Activated CD8-positive, alpha-beta memory T cell treated with anti-CD3 and anti-CD28 coated beads for 24 hours (primary cell): ENCODE measurements at places on chromosomes 6 and 20.

DNA sequence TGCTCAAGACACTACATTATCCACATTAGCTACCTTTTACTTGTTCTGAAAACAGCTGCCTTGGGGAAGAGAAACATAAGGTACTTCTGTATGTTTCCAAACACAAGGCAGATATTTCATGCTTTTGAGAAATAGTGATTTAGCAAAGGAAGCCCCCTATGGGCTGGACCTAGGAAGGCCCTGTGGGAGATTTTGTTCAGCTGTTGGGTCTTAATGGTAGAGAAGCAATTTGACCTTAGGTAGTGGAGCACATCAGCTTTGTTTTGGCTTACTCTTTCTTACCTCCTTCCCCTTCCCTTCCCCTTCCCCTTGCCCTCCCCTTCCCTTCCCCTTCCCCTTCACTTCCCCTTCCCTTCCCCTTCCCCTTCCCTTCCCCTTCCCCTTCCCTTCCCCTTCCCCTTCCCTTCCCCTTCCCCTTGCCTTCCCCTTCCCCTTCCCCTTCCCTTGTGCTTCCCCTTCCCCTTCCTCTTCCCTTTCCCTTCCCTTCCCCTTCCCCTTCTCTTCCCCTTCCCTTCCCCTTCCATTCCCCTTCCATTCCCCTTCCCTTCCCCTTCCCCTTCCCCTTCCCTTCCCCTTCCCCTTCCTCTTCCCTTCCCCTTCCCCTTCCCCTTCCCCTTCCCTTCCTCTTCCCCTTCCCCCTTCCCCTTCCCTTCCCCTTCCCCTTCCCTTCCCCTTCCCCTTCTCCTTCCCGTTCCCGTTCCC, 84.6 kb downstream of the ANKS1A start:
- DNase-seq, result no peak

DNA sequence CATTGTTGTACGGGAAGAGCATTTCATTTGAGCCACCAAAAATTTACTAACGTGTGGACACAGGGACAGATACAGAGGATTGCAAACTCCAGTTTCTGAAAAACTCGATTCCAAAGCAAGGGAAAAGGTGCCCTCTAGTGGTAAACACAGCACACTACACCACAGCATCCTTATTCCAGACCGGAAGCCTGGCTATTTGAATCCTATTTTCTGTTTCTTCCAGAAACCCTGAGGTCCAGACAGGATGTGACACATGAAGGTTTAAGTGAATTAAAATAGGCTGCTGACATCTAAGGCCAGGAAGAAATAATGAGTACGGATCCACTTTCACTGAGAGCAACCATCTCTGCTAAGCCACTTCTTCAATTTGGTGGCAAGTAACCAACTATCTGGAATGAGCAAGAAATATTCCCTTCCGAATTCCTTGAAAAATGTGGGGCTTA, 31.8 kb upstream of the GMPR start:
- peak; percentile 64 for DNase-seq

GRCh38 chr6:47097092-47097945, 55.2 kb upstream of the ADGRF1 start:
- DNase-seq, result no peak

DNA sequence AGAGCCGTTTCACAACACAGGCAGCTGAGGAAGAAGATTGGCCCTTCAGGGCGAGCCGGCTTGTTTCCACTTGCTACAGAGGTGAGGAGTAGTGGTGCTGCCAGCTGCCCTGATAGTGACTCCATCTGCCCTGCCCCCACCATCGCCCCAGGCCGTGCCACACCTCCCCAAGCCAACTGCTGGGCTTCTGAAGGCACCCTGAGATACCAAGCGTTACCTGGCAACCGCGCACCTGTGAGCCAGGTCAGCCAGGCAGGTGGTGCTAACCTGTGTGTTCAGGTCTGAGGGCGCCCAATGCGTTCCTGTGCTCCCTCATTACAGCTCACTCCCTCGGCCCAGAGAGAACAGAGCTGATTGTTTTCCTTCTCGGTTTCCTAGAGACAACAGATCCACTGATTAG, 299.1 kb upstream of the ID4 start:
- no peak for DNase-seq

DNA sequence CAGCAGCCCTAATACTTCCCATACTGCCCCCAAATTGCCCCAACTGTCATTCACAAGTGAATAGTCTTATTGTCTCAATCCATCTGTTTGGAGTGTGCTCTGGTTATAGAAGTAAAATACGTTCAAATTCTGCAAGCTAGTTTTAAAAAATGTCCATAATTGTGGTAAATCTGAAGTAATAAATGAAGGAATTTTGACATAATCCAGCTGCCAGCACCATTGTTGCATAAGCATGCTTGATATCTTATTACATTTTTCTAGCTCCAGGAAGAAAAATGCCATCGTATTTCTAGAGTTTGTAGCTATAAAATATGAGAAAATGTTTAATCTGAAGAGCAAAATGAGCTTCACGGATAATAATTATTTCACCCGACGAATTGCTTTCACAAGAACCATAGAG, 664.7 kb downstream of the RFPL4B start:
- no peak for DNase-seq

- no peak for DNase-seq
These were observed 119.9 kb downstream of the INSM1 start for GRCh38 chr20:20487811-20488210.

DNA sequence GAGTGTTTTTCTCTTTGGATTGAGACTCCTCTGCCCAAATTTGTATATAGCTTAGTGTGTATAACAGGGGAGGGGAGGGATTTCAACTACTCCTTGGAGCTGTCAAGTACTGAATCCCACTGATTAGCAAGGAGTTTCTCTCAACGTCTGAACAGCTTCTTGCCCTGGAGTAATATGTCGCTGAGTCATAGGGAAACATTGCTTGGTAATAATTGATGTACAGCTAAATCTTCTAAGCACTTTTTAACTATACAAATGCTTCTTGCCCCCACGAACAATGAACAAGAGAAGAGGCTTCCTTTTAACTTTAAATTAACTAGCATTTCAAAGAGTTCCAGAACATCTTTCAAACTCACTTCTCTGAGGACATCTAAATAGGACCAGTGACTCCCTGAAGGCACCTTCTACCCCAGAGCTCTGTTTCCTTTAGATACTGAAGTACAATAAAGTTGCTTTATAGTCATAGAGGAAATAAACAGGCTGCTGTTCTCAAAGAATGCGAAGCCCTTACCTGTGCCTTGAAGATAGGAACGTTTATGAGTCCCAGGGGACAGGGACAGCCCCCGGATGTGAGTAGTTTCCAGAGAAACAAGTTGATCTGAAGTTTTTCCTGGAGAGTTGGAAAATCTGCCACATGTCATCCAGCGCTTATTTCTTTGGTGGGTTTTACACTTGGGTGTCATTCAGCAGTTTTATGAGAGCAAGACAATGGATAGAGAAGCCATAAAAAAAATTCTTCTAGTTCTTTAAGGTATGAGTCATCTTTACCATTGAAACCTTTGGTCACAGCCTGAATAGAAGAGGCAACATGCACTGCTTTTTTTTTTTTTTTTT, 462.5 kb upstream of the BTBD3 start:
- DNase-seq, result no peak

- no peak for DNase-seq
These were observed 25.0 kb downstream of the TFAP2A start for GRCh38 chr6:10389739-10390494.

GRCh38 chr6:10310826-10311225, 104.0 kb downstream of the TFAP2A start:
- DNase-seq, result no peak

GRCh38 chr20:4867051-4867450, 134.3 kb downstream of the SLC23A2 start:
- DNase-seq, result no peak

GRCh38 chr6:137013031-137013430, 31.7 kb downstream of the IL20RA start:
- no peak for DNase-seq

DNA sequence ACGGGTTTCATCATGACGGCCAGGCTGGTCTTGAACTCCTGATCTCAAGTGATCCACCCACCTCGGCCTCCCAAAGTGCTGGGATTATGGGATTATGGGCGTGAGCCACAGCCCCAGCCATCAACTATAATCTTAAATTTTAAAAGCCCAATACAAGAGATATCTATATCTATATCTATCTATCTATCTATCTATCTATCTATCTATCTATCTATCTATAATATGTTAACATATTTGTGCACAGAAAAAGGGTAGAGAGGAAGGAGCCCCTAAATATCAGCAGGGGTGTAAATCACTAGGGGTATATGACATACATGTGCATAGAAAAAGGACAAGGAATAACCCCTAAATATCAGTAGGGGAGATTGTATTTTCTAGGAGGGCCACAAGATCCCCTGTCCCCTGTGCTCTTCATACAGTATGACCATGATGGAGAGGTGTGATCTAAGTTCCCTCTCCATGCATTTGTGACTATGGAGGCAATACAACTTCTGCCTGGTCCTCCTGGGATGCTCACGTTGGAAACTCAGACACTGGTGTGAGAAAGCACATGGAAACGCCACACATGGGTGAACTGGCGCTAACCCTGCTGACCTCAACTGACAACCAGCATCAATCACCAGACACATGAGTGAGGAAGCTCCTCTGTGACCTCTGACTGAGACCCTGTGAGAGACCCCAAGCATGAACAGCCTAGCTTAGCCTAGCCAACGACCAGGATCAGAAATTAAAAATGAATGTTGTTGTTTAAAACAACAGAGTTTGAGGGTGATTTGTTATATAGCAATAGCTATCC, 1.2 kb upstream of the SPATS1 start:
- DNase-seq, result no peak

DNA sequence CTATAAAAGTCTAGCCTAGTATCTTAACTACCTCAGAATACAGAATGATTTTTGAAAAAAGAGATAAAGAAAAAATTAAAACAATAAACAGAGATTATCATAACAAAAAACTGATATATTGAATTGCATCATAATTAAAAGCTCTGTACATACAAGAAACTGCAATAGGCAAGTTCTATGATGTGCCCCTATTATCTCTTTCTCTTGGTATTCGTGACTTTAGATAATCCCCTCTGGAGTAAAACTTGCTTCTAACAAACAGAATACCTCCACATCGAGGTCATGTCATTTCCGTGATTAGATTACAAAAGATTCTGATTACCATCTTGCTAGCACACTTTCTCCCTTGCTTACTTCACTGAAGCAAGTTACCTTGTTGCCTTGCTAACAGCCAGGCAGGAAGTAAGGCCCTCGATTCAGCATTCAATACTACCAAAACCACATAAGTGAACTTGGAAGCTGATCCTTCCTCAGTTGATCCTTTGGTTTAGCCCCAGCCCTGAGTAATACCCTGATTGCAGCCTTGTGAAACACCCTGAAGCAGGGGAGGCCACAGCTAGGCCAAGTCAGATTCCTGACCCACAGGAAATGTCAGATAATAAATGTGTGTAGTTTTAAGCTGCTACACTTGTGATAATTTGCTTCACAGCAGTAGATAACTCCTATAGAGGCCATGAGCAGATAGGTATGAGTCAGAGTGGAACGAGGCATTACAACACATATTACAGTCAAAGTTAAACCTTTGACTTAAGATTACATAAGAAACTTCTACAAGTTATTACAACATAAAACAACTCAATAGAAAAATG, 53.7 kb upstream of the TMX4 start:
- DNase-seq, result no peak

GRCh38 chr20:50992336-50992732, 30.6 kb downstream of the KCNG1 start:
- DNase-seq, result no peak

DNA sequence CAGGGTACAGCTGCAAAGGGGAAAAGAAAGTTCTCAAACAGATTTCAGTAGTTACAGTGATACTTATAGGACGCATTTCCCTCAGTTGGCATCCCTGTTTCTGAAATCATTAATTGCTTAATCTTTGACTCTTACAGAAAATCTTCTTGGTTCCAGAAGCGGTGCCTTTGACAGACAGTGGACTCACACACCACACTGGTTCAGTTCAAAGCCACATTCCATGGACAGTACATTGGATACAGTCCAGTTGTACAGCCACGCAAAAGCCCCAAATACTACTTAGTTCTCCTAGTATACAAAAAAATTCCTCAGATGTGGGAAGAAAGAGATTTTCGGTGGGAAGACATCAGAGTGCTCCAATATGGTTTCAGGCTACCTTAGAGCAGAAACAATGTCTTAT, 460.4 kb downstream of the PRKN start:
- DNase-seq, result no peak

DNA sequence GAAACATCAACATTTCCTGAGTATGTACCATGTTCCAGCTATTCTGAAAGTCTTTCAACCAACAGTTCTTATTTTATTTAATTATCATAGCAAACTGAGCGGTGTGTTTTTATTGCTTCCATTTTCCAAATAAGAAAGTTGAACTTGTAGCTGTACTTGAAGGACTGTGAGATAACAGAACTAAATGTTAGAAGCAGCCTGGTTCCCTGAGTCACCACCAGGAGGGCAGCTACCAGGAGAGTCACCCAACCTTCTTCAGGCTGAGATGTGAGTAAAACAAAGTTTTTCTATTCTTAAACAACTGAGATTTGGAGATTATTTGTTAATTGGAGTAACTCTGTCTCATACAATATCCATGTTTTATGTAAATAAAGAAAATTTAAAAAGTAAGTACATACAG, 403.4 kb downstream of the PKHD1 start:
- DNase-seq, result no peak

DNA sequence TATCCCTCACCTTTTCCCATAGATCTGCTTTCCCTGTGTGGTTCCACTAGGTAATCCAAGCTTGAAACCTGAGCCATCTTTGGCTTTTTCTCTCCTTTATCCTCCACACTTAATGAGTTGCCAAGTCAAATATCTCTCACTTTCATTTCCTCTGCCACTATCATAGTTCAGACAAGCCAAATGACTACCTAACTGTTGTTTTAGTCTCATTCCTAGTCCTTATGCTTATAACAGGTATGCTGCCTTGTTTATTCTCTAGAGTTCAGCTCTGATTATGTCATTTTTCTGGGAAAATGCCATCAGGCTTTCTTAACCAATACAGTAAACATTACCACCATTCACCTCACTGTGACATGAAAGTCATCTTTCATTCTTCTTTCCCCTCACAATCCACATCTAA, 6.5 kb downstream of the EFHC1 start:
- DNase-seq, result no peak

DNA sequence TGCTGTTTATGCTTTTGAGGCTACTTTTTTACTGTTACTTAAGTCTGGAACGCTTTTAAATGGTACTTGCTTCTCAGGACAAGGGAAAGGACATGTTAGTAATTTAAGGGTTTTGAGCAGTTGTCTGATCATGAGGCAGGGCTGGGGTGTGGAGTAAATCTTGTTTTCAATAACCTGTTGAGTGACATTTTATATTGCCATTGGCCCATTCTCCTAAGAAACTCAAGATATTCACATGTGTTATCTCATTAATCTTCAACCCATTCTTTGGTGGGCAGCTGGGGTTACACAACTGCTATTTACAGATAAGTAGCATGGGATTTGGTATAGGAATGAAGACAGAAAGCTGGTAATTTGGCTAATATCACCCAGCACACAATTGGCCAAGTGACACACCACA, 44.6 kb upstream of the IL17A start:
- no peak for DNase-seq
